ENCODE measurements at places on chromosomes 7 and 10.

- no peak for DNase-seq
Measured at GRCh38 chr7:137209151-137209817, 134.2 kb downstream of the PTN start.

DNA sequence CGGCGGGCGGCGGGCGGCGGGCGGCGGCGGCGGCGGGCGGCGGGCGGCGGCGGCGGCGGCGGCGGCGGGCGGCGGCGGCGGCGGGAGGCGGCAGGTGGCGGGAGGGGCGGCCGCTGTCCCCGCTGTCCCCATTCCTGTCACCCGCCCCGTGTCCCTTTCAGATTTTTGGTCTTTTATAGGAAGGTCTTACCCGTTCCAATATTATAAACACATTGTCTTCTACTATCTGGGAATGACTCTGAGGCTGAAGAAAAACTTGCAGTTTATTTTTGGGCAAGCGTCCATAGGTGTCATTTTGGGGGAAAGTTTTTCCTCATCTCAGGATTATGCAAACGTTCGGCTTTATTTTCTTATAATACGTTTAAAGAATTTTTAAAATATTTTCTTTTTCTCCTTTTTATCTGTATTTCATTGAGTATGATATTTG, 578 bp downstream of the ZNF713 start:
- DNase-seq = peak; percentile 13

- no peak for DNase-seq
Measured at GRCh38 chr7:82098414-82098813, 328.6 kb upstream of the HGF start.

GRCh38 chr10:129522041-129522585, 55.1 kb downstream of the MGMT start:
- no peak for DNase-seq

DNA sequence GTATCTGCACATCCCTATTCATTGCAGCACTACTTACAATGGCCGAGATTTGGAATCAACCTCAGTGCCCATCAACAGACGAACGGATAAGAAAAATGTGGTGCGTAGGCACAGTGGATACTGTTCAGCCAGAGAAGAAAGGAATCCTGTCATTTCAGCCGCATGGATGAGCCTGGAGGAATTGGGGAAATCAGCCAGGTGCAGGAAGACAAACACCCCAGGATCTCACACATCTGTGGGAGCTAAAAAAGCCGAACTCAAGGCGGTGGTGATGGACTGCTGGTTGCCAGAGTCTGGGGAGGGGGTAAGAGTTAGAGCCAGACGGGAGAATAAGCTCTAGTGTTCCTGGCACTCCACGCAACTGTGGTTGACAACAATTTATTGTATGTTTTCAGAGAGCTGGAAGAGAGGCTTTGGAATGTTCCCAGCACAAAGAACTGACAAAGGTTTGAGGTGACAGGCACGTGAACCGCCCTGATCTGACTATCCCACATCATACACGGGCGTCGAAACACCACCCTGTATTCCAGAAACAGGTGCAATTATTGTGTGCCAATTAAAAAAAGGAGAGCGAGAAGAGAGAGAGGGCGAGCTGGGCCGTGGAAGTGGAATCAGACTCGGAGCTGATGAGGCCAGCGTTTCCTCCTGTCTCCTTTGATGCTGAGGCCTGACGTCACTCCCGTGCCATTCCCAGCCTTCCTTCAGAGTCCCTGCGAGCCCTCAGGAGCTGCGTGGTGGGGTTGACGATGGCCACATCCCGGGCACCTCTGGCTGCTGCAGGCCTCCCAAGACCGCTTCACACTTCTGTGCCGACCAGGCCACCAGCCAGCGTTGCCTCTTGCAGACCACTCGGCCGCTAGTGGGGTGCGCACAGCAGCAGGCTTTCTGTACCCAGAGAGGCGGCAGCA, 189.5 kb downstream of the DNAJB6 start:
- no peak for DNase-seq

Data from hematopoietic multipotent progenitor cell (in vitro differentiated cells).